ENCODE measurements at places on chromosomes 4 and X.

DNA sequence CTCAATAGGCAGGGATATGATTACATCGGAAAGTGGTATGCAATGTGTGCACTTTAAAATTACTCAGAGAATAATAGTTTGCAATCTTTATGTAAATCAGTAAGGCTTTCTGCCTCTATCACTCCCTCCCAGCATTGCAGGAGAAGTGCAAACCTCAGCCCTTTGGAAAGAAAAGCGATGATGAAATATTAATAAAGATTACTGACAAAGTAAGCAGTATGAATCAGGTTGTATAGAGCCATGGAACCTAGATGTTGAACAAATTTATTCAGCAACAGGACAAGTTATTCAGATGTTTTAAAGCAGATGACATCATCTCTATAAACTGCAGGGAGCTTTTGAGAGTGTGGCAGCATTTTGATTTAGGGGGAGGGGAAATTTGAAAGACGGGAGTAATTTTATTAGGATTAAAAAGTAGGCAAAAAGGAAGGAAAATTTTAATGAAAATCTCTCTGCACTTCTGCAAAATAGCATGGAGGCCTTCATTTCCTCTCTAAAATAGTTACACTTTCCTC lies 631.7 kb upstream of the GRIA3 start:
- DNase-seq = no peak

DNA sequence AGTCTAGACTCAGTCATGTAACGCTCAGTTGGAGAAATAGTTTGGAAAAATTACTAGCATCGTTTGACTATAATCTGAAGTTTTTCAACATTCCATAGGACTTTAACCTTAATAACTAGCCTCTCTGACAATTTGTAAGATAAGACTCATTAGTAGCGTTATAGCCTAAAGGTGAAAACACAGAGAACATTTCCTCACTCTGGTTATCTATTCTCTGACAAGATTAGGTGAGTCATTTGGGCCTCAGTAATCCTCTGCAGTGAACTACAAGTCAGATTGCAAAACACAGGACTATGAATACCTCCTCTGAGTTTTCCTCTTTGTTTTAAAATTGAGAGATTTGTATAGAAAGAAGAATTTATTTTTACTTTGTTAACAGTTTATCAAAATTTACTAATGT lies 31.8 kb upstream of the PDLIM5 start:
- no peak for DNase-seq

DNA sequence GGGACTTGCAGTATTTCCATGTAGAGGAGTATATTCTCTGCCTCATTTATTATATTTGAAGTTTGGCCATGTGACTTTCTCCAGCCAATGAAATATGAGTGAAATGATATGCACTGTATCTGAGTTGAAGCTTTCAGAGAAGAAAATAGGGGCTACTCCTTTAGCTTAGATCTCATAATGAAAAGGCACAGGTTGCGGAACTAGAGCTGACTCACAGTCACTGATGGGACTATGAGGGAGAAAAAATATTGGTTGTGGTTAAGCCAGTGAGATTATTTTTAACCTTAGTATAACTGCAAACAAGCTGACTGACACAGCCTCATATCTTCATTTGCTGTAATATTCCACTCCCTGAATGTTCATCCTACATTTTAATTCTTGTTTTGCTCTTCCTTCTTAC lies 1104.3 kb downstream of the RPA4 start:
- DNase-seq = no peak

DNA sequence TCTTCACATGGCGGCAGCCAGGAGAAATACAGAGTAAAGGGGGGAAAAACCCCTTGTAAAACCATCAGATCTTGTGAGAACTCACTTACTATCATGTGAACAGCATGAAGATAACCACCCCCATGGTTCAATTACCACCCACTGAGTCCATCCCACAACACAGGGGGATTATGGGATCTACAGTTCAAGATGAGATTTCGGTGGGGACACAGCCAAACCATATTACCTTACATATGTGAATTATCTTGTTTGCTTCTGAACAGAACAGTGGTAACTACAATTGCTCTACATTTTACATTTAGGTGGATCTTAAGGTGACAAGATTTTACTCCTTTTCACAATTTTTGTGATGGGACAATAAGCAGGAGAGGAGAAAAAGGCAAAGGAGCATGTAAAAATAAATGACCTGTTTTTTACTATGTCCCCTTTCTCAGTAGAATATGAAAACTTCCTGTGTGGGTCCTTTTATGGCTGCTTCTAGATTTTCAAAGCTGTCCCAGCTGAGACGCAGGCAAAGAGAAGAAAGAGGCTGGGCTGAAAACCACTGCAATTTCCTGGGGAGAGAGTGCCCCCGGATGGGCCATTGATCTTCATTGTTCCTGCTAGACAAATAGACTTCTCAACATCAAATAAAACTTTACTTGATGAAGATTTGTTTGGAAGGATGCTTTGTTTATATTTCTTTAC lies 45.9 kb upstream of the PGM2 start:
- DNase-seq = peak; percentile 74

- DNase-seq = no peak
These were observed 286.3 kb upstream of the UGT8 start for GRCh38 chr4:114312338-114312737.

DNA sequence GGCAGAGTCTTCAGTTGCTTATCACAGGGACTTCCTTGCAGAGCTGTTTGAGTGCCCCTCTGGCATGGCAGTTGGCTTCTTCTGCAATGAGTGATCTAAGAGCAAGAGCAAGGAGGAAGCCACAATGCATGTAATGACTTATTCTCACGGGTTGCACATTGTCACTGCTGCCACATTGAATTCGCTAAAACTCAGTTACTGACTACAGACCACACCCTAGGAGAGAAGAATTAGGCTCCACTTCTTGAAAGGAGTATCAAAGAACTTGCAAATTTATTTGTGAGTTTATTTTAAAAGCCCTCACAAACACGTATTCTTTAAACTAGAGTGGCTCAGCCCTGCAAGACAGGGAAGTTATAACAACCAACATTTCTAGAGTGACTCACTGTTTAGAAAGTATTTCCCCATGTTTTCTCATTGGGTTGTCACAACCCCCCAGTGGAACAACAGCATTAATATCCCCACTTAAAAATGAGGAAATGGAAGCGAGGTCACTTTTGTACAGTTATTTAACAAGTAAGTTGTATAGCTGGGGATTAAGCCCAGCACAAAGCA lies 32.4 kb upstream of the RBPJ start:
- DNase-seq = peak; percentile 24

DNA sequence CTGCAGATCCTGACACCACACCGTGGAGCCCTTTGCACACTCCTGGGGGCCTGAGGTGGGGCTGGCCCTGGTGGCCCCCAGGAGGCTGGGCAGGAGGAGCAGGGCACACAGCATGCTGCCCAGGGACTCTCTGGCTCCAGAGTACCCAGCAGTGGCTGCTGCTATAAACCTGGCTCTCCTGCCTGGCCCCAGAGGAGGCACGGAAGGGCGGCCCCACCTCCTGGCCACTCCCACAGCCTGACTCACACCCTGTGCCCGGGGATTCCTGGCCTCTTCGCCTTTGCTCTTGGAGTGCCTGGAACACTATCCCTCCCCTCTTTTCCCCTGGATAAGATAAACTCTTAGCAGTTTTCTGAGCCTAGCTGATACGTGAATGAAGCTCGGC lies at the start of gene PSAPL1:
Gene PSAPL1, minus strand, starts transcription at position 165 of the 385 bp plus-strand sequence. Its CDS starts 51 bp downstream, at position 114.
- no peak for DNase-seq

DNA sequence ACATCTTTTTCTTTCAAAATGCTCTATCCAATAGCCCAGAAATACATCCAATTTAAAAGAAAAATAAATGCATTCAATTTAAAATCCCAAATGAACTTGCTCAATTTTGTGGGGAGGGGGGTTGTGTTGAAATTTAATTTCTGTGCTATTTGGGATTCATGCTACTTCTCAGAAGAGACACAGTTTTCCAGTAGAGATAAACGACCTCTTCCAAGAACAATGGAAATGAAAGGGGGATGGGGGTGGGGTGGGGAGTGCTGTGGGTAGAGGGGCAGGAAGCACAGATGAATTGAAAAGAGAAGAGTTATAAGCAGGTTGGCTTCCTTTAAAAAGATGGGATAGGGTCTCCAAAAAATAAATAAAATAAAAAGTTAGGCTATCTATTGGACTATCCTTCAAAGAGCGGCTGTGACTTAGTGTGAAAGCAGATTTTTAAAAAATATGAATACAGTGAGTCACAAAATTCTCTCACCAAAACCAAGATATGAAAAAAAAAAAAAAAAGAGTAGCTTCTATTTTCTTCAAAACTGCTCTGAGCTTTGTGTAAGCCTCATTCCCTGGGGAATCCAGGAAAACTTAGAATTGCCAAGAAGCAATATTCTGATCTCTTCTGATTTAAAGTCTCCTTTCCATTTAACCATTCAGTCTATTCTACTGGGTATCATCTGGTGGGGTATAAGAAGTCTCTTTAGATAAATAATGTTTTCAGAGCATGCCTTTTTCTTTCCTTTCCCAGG lies 324.3 kb downstream of the PTTG2 start:
- DNase-seq = no peak

DNA sequence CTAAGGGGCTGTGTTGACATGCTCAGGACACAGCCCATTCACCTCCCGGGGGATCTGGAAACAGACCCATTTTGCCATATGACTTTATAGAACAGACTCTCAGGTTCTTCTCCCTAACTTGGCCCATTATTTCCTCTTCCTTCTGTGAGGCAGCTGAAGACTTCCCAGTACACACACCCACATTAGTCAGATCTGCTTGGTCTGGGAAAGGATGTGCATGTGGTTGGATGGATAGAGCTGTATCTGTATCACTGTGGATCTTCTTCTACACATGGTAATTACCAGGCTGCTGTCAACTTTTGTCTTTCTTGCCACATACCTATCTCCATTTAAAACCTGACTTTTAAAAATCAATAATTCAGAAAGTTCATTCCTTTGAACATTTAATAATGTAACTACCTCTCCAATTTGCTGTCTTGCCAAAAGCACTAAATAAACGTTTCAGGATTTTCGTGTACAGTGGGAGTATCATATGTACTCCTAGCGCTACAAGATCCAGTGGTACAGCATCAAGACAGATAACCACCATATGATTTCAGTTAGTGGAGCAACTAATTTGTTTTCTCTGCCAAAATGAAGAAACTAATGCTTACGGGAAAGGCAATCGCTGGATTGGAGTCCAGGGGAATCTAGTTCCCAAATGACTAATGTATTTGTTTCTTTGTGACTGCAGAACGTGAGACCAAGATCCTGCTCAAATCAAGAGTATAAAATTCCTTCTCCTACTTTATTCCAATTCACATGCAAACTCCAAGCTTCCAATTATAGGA lies 134.1 kb upstream of the MAP3K15 start:
- no peak for DNase-seq

DNA sequence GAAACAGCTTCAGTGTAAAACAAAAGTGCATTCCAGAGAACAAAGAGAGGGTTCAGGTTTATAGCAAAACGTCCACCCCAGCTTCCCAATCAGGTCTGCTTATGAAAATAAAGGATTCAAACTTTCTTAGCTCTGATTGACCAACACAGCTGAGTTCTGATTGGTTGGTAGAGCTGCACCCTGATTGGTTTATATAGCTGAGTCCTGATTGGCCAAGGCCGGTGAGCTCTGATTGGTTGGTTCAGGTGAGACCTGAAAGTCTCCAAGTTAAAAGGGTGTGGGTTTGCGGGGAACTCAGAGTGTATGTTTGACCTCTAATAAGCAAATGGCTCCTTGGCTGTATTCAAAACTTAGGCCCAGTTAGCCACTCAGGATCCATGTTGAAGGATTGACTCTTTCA lies 20.9 kb downstream of the CLRN2 start:
- peak; percentile 4 for DNase-seq

DNA sequence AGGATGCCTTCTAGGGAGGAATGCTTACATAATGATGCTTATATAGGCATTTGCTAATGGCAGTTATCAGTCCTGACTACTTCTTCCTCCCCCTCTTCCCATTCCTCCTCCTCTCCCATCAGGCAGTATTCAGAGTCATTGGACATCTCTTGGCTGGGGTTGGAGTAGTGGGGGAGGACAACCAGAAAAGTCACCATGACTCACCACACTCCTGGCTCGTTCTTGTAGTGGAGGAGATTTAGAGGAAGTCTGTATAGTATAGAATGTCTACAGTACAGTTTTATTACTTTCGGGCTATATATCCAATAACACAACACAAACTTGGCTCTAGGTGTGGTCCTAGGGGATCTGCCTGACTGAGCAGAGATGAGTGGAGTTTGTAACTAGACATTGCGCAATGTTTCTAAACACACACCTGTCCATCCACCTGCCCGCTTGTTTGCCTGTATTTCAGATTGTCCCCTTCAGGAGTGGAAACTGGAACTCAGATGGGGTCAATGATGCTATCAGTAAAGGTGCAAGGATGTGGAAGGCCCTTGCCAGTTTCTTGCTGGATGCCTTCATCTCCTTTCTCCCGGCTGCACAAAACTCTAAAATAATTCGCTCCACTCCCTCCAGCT lies 27.9 kb upstream of the KIAA1210 start:
- no peak for DNase-seq

- DNase-seq = no peak
These were observed 197.6 kb upstream of the FAM9B start for GRCh38 chrX:9231491-9231890.

DNA sequence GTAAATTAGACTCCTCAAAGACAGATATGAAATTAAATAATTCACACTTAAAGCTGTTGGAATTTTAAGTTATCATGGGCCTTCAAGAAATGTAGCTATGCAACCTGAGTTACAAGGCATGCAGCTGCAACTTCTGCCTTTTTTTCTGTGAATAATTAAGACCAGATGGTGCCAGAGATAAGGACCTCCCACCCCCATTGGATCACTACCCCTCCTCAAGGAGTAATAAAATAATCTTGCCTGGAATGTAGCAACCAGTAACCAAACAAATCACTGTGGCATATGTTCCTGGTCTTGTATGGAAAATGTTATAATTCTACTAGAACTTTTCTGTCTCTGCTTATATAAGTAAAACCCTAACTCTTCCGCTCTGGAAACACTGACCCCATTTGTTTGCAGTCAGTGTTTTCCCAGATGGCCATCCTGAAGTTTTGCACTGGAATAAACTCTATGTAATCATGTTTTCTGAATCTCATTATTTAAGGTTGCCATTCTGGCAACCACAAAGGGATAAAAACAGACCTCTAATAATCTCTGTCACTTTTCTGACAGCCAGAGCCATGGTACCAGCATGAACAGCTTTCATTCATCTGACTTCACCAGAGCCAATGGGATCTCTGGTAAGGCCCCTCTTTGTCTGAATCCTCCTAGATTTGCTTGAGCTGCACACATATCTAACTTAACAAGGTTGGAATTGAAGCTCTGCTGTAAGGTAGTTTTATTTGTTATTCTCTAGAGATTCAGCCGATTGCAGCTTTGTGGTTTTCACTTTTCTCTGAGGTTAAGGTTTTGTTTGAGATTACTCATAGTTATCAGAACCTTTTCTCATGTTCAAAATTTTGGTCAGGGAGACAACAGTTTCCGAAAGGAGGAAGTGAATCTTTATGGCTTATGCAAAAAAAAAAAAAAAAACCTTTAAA lies 274.6 kb downstream of the NAF1 start:
- no peak for DNase-seq

- DNase-seq = no peak
These were observed 43.0 kb downstream of the BANK1 start for GRCh38 chr4:101833480-101833879.

All from CD4-positive, alpha-beta T cell treated with Interleukin-17A for 1 hour (primary cell).